ENCODE measurements at places on chromosomes 1 and 21.

- no peak overlapping the region for H3K27ac ChIP-seq
- peaks cover 4% of the 10 kb centered on the region for H3K4me1 ChIP-seq
- no peak overlapping the region for H3K4me3 ChIP-seq
- DNase-seq = no peak
- H3K36me3 ChIP-seq = no peaks in the 10 kb centered on the region
These were observed 97.1 kb downstream of the FASLG start for GRCh38 chr1:172756024-172756423.

- no peak overlapping the region for H3K27ac ChIP-seq
- H3K27me3 ChIP-seq = peaks cover 31% of the 10 kb centered on the region
- H3K4me1 ChIP-seq = peaks cover 6% of the 10 kb centered on the region
- DNase-seq = no peak
- H3K36me3 ChIP-seq = peaks cover 7% of the 10 kb centered on the region
- no peak overlapping the region for H3K4me3 ChIP-seq
These were observed 939 bp upstream of the MFAP2 start for GRCh38 chr1:16981269-16981849.

GRCh38 chr1:34358636-34359035 lies 181.9 kb downstream of the C1orf94 start:
- no peaks in the 10 kb centered on the region for H3K36me3 ChIP-seq
- H3K27me3 ChIP-seq = no peaks in the 10 kb centered on the region
- H3K27ac ChIP-seq = no peak overlapping the region
- no peak overlapping the region for H3K4me3 ChIP-seq
- no peak for DNase-seq
- no peaks in the 10 kb centered on the region for H3K4me1 ChIP-seq

- H3K4me1 ChIP-seq = no peaks in the 10 kb centered on the region
- no peak overlapping the region for H3K27ac ChIP-seq
- H3K27me3 ChIP-seq = peaks cover 3% of the 10 kb centered on the region
- no peaks in the 10 kb centered on the region for H3K36me3 ChIP-seq
- no peak for DNase-seq
- no peak overlapping the region for H3K4me3 ChIP-seq
These were observed 25.9 kb downstream of the HSD3B2 start for GRCh38 chr1:119440721-119441307.

DNA sequence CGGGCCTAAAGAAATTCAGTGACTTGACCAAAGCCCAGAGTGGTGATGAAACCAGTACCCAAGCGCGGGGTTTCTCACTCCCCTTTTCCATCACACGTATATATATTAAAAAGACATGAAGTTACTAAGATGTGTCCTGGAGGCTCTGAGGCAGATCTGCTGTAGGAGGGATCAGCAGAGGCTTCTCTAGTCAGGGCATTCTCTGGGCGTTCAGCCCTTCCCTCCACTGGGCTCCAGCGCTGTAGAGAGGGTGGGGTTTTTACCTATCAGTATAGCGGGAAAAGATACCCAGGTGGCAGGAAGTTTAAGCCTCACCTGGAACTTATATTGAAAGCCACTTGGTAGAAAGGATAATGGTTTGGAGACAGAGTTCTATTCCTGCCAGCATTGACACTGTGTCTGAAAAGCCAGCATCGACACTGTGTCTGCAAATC lies 862 bp upstream of the PLEKHO1 start:
- H3K4me3 ChIP-seq = peak overlapping the region; percentile 83
- peaks cover 64% of the 10 kb centered on the region for H3K4me1 ChIP-seq
- H3K27me3 ChIP-seq = peaks cover 1% of the 10 kb centered on the region
